Activated CD8-positive, alpha-beta T cell treated with anti-CD3 and anti-CD28 coated beads, Interleukin-2, amount 10 ng/mL, durations not matched to agents 7 days and 5 days (primary cell): ENCODE measurements at places on chromosomes 4 and X.

GRCh38 chr4:173280998-173281397 lies 53.2 kb downstream of the HMGB2 start:
- no peak overlapping the region for H3K27ac ChIP-seq
- H3K4me1 ChIP-seq: no peaks in the 10 kb centered on the region
- H3K27me3 ChIP-seq: no peaks in the 10 kb centered on the region
- peaks cover 4% of the 10 kb centered on the region for H3K36me3 ChIP-seq

- H3K36me3 ChIP-seq: peaks cover 2% of the 10 kb centered on the region
- H3K4me1 ChIP-seq: peaks cover 39% of the 10 kb centered on the region
- peak overlapping the region; percentile 56 for H3K4me3 ChIP-seq
- H3K27me3 ChIP-seq: peaks cover 23% of the 10 kb centered on the region
Measured at GRCh38 chr4:78320349-78320935, 231.1 kb upstream of the ANXA3 start.

GRCh38 chr4:39319676-39320075 lies 46.5 kb downstream of the RFC1 start:
- H3K27me3 ChIP-seq: no peaks in the 10 kb centered on the region
- no peaks in the 10 kb centered on the region for H3K4me1 ChIP-seq
- H3K36me3 ChIP-seq: peaks cover 37% of the 10 kb centered on the region
- no peak for DNase-seq

DNA sequence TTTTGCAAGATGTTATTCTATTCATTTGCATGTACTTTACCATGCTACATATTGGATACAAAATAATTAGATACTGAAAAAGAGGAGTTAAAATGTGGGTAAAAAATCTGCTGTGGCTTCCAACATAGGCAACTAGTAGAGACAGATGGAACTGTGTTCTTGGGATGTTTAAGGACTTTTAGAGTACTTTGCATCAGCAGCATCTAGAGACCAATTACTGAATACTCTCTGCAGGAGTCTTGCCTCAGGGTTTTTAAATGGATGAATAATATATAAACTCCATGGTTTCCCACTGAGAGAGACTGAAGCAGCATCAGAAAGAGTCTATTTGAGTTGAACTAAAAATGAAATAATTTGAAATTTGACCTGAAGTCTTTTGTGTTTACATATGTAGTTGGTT lies 676.7 kb downstream of the GALNTL6 start:
- no peaks in the 10 kb centered on the region for H3K27me3 ChIP-seq
- H3K4me3 ChIP-seq: no peak overlapping the region
- H3K36me3 ChIP-seq: no peaks in the 10 kb centered on the region
- no peaks in the 10 kb centered on the region for H3K4me1 ChIP-seq
- DNase-seq: no peak

GRCh38 chr4:15855804-15856475 lies 77.8 kb downstream of the CD38 start:
- H3K4me3 ChIP-seq: no peak overlapping the region
- no peak for DNase-seq
- peak overlapping the region; percentile 13 for H3K27ac ChIP-seq
- peaks cover 14% of the 10 kb centered on the region for H3K36me3 ChIP-seq
- peaks cover 9% of the 10 kb centered on the region for H3K27me3 ChIP-seq
